ENCODE measurements at places on chromosomes 1 and 21.
A peak's percentile ranks its signal among the peaks of the same experiment; 100 is the strongest.

- no peak for DNase-seq
Observed at GRCh38 chr1:88562991-88563390, 121.1 kb upstream of the PKN2 start.

GRCh38 chr1:160428655-160429054 is 28.3 kb downstream of the VANGL2 start:
- DNase-seq = peak; percentile 57

DNA sequence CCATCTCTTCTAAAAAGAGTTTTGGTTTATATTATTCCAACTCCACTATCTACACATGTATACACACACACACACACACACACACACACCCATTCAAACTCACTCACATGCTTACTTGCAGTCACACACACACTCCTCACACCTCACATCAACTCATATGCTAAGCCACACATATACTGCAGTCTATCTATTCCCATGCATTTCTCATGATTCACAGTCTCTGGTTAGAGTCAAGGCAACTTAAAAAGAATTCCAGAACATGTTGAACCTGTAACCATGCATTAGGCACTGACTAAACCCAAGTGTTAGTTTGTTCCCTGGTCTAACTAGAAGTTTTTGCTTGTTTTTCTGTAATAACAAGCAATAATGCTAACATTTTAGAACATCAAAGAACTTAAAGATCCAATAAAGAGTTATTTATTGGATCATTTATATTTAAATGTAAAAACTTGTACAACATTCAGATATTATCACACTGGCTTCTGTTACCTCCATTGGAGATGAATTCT is 931.1 kb downstream of the PLA2G4A start:
- DNase-seq = no peak

- no peak for DNase-seq
Observed at GRCh38 chr1:157181258-157181657, 43.1 kb upstream of the ETV3 start.

GRCh38 chr1:56824938-56825337 is 5.7 kb upstream of the FYB2 start:
- DNase-seq = no peak

- DNase-seq = no peak
Observed at GRCh38 chr1:145977016-145977415, 12.5 kb downstream of the POLR3GL start.

DNA sequence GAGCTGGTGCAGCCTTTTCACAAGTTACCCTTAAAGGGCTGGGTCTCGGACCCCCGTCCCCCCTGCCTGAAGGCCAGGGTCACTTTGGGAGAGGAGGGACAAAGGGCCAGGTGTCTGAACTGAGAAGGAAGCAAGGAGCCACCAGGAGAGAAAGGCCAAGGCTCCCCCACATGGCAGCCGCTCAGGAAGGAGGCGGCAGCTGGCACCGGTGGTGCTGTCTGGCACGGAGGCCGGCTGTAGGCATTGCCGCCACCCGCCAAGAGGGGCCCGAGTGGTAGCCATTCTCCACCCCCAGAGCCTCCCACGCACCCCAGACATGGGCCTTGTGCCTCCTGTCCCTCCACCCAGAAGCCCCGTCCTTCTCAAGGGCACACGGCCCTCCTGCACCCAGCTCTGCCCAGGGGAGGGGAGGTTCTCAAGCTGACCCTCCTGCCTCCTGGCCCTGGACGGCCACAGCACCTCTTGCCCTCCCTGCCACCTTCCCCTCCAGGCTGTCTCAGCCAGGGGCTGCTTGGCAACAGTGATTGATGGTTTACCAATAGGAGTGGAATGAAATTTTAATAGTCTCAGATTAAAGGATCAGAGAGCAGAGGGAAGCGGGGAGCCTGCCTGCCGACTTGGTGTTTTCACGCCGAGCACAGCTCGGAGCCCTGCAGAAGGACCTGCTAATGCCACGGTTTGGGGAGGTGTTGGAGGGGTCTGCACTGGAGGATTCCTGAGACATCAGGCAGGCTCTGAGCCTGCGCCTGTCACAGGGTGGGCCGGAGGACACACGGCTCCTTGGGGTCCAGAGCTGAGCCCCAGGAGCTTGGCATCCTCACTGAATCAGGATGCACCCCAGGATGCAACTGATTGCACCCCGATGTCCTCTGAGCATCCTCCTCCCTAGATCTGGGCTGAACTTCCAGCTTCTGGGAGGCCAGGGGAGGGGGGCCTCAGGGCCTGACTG is 211.9 kb upstream of the VAMP3 start:
- no peak for DNase-seq

- no peak for DNase-seq
Observed at GRCh38 chr1:20095564-20096434, 23.5 kb downstream of the PLA2G2D start.

DNA sequence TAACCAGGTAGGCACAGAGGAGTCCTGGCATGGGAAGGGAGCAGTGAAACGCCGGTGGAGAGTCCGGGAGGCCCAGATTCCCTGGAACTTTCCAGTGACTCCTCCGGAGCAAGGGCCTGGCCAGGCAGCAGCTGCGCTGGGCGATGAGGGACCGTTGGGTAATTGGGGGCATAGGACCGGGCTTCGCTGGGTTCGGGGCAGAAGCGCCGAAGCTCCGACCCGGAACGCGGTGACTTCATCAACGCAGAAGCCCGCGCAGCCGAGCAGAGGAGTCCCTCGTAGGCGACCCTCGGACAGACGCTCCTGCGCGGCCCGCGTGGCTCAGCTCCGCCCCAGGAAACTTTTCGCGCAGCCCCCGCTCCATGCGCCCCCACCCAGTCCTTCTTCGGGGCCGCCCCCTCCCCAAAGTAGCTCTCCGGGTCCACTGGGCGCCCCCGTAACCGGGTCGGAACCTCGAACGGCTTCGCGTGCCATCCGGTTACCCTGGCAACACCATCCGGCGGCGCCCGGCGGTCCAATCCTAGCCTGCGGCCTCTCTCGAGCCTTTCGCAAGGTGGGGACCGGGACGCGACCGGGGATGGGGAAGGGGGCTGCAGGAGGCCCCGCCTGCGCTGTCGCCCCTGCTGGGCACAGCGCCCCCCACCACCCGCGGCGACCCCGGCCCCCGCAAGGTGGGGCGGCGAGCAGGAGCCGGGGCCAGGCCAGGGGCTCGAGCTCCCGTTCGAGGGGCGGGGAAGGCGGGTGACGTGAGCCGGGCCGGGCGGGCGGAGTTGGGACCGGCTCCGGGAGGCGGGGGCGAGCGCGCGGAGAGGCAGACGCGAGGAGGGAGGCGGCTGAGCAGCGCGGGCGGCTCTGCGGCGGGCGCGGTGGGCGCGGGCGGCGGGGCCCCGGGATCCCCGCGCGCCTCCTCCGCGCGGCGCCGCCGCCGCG is at the start of gene AJAP1:
Gene AJAP1, plus strand, starts transcription at position 814 of the 930 bp plus-strand sequence. CDS start 817 bp downstream, outside the sequence.
- no peak for DNase-seq

DNA sequence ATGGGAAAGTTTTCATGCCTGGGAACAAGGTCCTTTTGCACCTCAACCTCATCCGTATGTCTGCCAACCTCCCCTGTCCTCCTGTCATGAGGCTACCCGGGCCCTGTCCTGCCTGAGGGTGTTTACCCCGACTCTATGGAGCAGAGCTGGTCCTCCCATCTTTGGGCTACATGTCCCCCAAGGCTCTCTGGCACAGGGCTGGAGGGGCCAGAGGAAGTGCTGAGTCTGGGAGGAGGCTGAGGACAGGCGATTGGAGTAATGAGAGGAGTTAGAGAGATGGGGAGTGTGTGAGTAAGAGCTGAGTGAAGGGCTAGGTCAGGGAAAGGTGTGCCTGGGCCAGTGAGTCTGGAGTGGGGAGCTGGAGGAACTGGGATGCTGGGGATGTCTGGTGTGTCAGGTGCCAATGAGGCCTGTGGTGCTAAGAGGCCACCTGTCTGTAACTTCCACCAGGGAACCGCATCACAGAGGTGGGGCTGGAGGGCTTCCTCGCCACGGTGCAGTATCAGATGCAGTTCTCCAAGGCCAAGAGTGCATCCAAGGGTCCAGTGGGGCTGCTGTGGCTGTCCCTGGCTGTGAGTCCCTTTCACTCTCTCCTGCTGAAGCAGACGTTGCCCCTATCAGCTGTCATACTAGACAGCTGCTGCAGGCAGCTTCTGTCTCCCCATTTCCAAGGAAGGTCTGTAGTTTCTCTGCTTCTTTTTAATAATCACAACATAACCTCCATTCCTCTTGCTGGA is 11.7 kb downstream of the LRRC71 start:
- no peak for DNase-seq

GRCh38 chr1:221695301-221695700 is 46.6 kb downstream of the DUSP10 start:
- DNase-seq = no peak

GRCh38 chr1:67368046-67368514 is 60.4 kb downstream of the IL12RB2 start:
- DNase-seq = no peak

GRCh38 chr1:147618077-147618569 is 52.2 kb downstream of the ACP6 start:
- peak; percentile 65 for DNase-seq

GRCh38 chr1:208544794-208545193 is 300.6 kb upstream of the PLXNA2 start:
- no peak for DNase-seq

DNA sequence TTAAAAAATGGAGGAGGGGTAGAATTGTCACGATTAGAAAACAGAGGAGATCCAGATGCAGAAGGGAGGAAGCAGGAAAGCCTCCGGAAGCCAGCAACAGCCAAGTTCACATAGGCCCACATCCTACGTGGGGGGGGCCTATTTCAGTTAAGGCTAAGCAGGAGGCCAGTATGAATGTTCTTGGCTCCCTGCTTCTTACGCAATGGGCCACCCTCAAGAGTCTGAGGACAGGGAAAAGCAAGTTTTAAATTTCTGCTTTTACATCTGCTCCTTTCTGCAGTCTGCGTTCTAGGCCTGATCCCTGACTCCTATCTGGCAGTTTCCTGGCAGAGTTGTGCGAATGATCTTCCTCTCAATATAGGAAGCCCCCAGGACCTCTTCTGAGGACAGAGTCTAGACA is 30.6 kb downstream of the RABIF start:
- no peak for DNase-seq

DNA sequence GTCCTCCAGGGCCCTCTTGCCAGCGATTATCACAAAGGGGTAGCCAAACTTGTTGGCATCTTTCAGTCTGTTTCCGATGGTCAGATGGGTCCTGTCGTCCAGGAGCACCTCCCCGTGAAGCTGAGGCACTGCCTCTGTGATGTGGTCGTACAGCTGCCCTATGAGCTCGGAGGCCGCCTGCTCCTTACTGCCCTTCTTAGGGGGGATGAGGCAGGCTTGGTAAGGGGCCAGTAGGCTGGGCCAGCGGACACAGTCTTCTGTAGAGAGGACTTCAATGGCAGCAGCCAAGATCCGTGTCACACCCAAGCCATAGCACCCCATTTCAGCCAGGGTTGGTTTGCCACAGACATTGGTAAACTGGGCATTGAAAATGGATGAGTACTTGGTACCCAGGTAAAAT is 6.5 kb downstream of the PARS2 start:
- no peak for DNase-seq

Data from CD4-positive, alpha-beta T cell treated with Interleukin-17A for 1 hour (primary cell).